ENCODE measurements at places on chromosomes 3 and 15. TPM values are rescaled to one million over a fixed set of nuclear protein-coding genes. Genes with fewer than 3 reads are reported as not detected.

The CHRNA3 gene
- 3.7 TPM for total RNA-seq

GRCh38 chr3:21524133-21524532, 226.9 kb downstream of the ZNF385D start:
- no peaks in the 10 kb centered on the region for H3K36me3 ChIP-seq
- no peak for DNase-seq
- H3K27me3 ChIP-seq: no peaks in the 10 kb centered on the region
- H3K4me3 ChIP-seq: no peak overlapping the region
- H3K27ac ChIP-seq: no peak overlapping the region

GRCh38 chr15:41513506-41514227, at the start of gene LTK:
LTK (minus strand) TSS chr15:41513827; CDS start chr15:41513709, 118 bp downstream.
- H3K4me1 ChIP-seq: peaks cover 32% of the 10 kb centered on the region
- DNase-seq: no peak

DNA sequence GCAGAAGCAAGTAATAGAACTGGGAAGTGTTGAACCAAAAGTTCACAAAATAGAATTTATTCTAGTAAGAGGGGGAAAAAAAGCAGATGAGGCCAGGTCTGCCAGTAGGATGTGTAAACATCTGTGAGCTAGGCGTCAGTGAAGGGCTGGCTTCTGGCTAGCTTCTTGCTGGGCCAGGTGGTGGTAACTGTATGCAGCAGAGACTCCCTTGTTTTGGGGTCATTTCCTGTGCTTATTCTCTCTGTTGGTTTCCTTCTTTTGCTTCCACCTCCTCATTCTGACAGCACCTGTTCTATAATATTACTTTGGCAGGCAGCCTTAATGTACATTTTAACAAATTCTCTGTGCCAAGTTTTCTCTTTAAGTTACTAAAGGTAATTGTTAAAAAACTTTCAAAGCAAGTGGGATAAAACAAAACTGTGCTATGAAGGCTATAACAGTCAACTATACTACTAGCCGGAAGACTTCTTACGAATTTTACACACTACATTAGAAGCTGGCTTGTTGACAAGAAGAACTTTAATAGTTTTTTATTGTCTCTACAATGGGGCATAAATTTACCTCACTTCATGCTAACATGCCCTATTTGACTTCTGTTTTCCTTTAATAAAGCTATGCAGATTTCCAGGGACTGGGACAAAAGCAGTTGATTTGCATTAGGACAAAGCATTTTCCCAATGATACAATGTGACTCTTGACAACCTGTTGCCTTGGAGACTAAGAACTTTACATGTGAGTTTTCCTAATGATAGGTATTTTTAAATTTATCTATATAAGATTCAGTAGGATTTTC, 318.8 kb upstream of the NAALADL2 start:
- no peaks in the 10 kb centered on the region for H3K27me3 ChIP-seq
- no peaks in the 10 kb centered on the region for H3K4me1 ChIP-seq
- H3K27ac ChIP-seq: no peak overlapping the region
- H3K4me3 ChIP-seq: no peak overlapping the region

GRCh38 chr15:77295446-77295845, 124.5 kb downstream of the PEAK1 start:
- H3K36me3 ChIP-seq: no peaks in the 10 kb centered on the region
- DNase-seq: no peak
- no peak overlapping the region for H3K27ac ChIP-seq
- H3K27me3 ChIP-seq: no peaks in the 10 kb centered on the region
- H3K4me3 ChIP-seq: no peak overlapping the region

GRCh38 chr3:87694678-87695077, 364.1 kb downstream of the CGGBP1 start:
- no peak overlapping the region for H3K27ac ChIP-seq
- no peaks in the 10 kb centered on the region for H3K27me3 ChIP-seq
- no peak overlapping the region for H3K4me3 ChIP-seq
- no peaks in the 10 kb centered on the region for H3K4me1 ChIP-seq
- DNase-seq: no peak

The GADL1 gene
- not detected for total RNA-seq

GRCh38 chr15:52730594-52730993, 51.4 kb upstream of the ATOSA start:
- no peaks in the 10 kb centered on the region for H3K36me3 ChIP-seq
- DNase-seq: no peak
- H3K27ac ChIP-seq: no peak overlapping the region

GRCh38 chr3:72067721-72068120, 282.8 kb upstream of the PROK2 start:
- no peak overlapping the region for H3K4me3 ChIP-seq
- H3K27ac ChIP-seq: no peak overlapping the region
- no peaks in the 10 kb centered on the region for H3K36me3 ChIP-seq
- no peaks in the 10 kb centered on the region for H3K27me3 ChIP-seq

The GOLGA8H gene
- total RNA-seq: not detected

- no peaks in the 10 kb centered on the region for H3K27me3 ChIP-seq
- H3K36me3 ChIP-seq: no peaks in the 10 kb centered on the region
- no peak for DNase-seq
- H3K27ac ChIP-seq: no peak overlapping the region
- no peak overlapping the region for H3K4me3 ChIP-seq
Measured at GRCh38 chr3:72102112-72102616, 317.2 kb upstream of the PROK2 start.

DNA sequence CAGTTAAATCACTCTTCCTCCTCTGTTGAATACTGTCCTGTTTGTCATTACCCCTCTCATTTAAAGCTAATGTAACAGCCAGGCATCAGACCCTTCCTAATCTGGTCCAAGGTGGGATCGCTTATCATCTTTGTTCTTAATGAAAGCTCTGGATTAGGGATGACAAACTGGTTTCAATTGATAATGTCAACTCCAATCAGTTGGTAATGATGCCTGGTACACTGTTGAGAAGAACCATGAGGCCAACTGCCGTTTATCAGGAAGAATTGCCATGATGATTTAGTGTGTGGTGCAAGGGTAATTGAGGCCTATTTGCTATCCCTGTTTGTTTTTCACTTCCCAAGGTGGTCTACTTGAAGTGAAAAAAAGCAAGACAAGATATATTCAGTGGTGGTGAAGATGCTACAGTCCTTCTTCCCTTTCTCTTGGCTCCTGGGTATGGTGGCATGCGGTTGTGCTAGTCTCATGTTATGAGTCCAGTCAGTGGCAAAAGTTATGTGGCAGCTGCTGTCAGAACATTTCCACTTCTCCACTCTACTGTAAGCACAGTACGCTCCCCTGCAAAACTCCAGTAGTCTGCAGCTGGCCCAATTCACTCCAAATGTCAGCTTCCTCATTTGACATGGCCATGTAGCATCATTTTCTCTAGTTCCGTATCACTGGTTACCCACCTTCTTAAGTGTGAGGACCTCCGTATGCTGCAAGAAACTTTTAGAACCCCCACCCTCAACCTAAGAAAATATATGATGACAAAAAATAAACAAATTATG, 72.5 kb downstream of the MORC1 start:
- no peak overlapping the region for H3K4me3 ChIP-seq
- no peaks in the 10 kb centered on the region for H3K36me3 ChIP-seq
- no peaks in the 10 kb centered on the region for H3K27me3 ChIP-seq

GRCh38 chr3:2595486-2595885, 496.8 kb downstream of the CNTN4 start:
- H3K36me3 ChIP-seq: no peaks in the 10 kb centered on the region
- no peak for DNase-seq
- no peaks in the 10 kb centered on the region for H3K4me1 ChIP-seq
- H3K27me3 ChIP-seq: no peaks in the 10 kb centered on the region

GRCh38 chr3:152977366-152977765, 142.4 kb downstream of the P2RY1 start:
- H3K27ac ChIP-seq: no peak overlapping the region
- DNase-seq: no peak
- no peak overlapping the region for H3K4me3 ChIP-seq
- H3K27me3 ChIP-seq: no peaks in the 10 kb centered on the region

- no peak for DNase-seq
- H3K27me3 ChIP-seq: no peaks in the 10 kb centered on the region
- H3K27ac ChIP-seq: peak overlapping the region; percentile 99
- no peaks in the 10 kb centered on the region for H3K36me3 ChIP-seq
- H3K4me3 ChIP-seq: peak overlapping the region; percentile 82
Measured at GRCh38 chr15:68278595-68279405, 1.3 kb downstream of the FEM1B start.

DNA sequence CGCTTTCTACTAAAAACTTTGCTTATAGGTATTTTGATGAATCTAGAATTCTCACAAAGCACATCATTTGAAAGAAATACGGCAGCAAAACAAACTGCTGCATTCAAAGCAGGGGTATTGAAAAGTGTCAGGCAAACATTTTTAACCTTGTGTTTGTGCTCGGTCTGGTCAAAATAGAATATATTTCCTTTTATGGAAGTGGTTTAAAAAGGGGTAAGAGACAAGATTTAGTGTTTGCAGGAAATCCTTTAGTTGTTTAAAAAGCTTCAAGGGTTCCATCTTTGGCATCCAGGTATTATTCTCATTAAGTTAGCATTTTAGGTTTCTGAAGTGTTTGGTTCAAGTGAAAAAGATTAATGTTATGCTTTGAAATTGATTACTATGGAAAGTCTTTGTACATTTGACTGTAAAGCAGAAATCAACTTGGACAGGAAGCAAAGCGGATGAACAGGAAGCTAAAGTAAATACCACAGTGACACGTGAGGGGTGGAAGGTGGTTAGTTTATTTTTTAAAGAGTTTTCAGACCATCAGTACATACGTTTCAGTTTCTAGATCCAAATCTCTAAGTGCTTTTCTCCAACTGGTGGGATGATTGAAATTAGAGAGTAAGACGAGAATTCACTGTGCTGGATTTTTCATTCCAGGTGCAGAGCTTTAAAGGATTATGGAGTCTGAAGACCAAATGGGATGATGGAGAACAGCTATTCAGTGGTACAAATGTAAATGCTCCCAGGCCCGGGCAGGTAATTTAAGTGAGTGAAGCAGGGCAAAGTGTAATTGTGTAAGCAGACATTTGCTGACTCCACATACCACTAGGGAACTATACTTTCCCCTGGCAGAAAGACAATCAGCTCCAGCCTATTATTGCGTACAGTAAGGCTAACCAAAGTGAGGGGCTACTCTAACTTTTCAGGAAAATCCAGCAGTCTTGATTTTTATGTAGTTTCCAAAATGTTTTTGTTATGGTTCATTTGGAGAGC, 341.8 kb upstream of the TBL1XR1 start:
- no peak overlapping the region for H3K4me3 ChIP-seq
- DNase-seq: no peak
- H3K4me1 ChIP-seq: peaks cover 17% of the 10 kb centered on the region
- no peak overlapping the region for H3K27ac ChIP-seq
- H3K27me3 ChIP-seq: no peaks in the 10 kb centered on the region

DNA sequence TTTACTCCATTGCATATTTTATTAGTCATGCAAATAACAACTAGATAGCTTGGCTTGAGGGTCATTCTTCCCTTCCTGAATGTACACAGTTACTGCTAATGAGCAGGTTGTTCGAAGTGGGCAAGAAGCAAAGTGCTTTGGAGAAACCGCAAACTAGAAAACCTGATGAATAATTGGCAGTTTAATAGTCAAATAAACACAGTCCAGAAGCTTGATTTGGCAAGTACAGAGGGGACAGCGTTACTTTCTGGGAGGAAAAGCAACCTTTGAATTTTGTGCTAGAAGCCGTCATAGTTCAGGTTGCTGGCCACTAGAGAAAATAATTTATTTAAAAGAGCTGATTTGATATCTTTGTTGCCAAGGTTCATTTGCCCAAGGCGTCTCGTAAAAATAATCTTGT, 94.9 kb downstream of the MFSD1 start:
- H3K27ac ChIP-seq: no peak overlapping the region
- no peak overlapping the region for H3K4me3 ChIP-seq
- no peaks in the 10 kb centered on the region for H3K27me3 ChIP-seq
- no peaks in the 10 kb centered on the region for H3K36me3 ChIP-seq
- DNase-seq: no peak

The GRM2 gene
- total RNA-seq: not detected

The ROPN1 gene
- not detected for total RNA-seq

DNA sequence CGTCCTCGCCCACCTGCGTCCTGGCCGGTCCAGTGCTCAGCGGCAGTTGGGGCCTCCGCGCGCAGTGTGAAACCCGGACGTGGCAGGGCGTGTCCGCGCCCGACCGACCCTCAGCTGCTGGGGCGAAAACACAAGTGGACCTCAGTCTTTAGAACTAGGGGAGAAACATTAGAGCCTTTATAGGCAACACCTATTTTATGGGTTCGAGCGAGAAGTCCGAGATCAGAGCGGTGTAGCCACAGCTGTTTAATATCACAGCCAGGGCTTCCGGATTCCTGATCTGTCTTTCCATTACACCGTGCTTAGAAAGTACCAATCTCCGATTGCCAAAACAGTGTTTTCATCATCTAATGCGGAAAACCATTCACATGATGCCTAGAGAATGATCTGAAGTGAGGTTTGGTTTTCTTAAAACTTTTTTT, 506 bp downstream of the RAD51 start:
- no peak for DNase-seq
- H3K4me1 ChIP-seq: peaks cover 19% of the 10 kb centered on the region
- H3K4me3 ChIP-seq: peak overlapping the region; percentile 73
- H3K36me3 ChIP-seq: no peaks in the 10 kb centered on the region
- H3K27ac ChIP-seq: peak overlapping the region; percentile 98
- no peaks in the 10 kb centered on the region for H3K27me3 ChIP-seq

DNA sequence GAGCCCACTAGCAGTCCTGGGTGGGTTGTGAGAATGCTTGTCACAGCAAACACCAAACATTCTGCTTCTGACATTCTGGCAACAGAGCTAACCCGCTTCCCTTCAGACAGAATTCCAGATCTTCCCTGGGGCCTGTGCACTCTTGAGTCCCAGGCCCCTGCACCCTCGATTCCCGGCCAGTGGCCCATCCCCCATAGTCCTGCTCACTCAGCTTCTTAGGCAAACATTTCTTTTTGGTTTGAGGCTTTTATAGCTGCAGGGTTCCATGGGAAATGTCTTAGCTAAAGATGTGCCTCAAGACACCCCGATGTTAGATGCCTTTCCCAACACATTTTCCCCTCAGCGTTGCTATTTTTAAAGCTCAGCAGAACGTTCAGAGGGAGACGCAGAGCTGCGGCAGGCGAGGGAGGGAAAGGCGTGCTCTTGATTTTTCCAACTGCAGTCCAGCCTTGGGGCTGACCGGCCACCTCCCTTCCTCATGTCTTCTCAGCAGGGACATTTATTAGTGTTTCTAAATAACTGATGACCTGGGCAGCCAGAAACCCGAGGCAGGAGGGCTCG, 35.2 kb downstream of the ABTB1 start:
- H3K27ac ChIP-seq: peak overlapping the region; percentile 74
- no peaks in the 10 kb centered on the region for H3K27me3 ChIP-seq
- DNase-seq: no peak
- H3K36me3 ChIP-seq: no peaks in the 10 kb centered on the region
- H3K4me1 ChIP-seq: peaks cover 16% of the 10 kb centered on the region
- H3K4me3 ChIP-seq: no peak overlapping the region

GRCh38 chr3:908839-909238, 184.0 kb upstream of the CNTN6 start:
- H3K4me3 ChIP-seq: no peak overlapping the region
- no peak for DNase-seq
- H3K36me3 ChIP-seq: no peaks in the 10 kb centered on the region

The EPHB3 gene
- 17.7 TPM for total RNA-seq

Data from vagina (tissue), 2 donors.